Left colon (tissue), 2 donors: ENCODE measurements at places on chromosomes 3 and 15. TPM values are rescaled to one million over a fixed set of nuclear protein-coding genes. Genes with fewer than 3 reads are reported as not detected.

- DNase-seq = no peak
Observed at GRCh38 chr3:57818772-57819171, 62.7 kb downstream of the SLMAP start.

- no peak for DNase-seq
Observed at GRCh38 chr15:25742041-25742730, 120.9 kb downstream of the ATP10A start.

DNA sequence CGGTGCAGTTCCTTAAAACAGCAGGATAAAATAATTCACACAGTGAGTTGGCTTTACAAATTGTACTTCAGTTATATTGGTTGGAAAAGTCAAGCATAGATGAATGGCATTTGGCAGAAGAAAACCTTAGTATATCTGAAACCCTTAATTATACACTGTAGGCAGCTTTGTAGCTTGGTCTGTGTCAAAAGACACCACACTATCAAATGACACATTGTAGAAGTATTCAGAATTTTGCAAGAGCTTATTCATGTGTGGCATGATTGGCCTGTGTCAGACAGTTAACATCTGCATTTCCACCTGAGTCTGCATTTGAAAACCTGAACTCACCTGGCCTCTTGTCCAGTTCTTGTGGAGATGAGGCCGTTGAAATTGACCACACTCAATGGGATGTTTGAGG lies 13.8 kb downstream of the TMEM266 start:
- no peak for DNase-seq

Gene PP2D1
- not detected for total RNA-seq

Gene STARD5
- 32.7 TPM for total RNA-seq

DNA sequence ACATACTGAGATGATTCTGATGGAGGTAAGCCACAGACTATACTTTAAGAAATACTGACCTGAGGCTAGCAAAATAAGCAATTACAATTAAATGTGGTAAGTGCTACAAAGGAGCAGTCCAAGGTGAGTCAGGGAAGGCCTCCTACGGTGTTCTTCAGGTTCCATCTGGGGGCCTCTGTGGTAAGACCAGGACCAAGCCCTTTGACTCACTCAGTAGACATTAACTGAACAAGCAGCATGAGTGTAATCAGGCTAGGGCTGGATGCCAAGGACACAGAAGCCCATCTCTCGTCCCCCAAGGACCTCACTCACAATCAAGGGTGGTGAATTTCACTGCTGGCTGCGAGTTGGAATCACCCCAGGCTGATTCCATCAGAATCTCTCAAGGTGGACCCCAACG lies 37.3 kb downstream of the DZIP1L start:
- no peak for DNase-seq

DNA sequence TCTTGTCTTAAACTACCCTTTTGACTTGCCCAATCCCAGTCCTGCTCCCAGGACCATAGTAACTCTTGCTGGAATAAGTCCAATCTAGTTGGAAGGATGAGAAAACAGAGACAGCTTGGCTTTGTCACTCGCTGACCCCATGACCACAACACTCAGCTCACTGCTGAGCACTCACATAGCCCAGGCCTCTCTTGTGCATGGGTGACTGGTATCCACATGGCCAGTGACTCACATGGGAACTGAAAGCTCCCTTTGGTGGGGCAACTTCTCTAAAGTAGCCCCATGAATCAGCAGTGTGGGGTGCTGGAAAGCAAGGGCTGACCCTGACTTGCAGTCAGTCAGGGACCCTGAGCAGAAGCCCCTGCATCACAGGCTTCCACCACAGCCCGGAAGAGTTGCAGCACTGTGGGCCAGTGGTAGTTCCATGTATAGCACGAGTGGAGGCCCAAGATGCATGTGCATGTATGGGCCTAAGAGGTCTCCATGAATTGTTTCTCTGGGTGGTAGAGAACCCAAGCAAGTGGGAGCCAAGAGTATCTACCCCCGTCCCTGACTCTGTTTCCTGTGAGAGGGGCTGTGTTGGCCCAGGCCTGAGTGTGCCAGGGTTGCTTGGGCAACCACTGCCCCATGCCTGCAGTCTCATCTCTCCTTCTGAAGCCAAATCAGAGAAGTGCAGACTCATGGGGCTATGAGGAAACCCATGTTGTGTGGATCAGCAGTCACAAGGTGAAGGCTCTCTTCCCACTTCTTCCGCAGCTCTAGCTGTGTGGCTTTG lies 62.1 kb upstream of the XCR1 start:
- DNase-seq = peak; percentile 65

Gene GOLGA6L10
- 0.17 TPM for total RNA-seq

- no peak for DNase-seq
Observed at GRCh38 chr3:71131375-71132314, 451.9 kb downstream of the FOXP1 start.

DNA sequence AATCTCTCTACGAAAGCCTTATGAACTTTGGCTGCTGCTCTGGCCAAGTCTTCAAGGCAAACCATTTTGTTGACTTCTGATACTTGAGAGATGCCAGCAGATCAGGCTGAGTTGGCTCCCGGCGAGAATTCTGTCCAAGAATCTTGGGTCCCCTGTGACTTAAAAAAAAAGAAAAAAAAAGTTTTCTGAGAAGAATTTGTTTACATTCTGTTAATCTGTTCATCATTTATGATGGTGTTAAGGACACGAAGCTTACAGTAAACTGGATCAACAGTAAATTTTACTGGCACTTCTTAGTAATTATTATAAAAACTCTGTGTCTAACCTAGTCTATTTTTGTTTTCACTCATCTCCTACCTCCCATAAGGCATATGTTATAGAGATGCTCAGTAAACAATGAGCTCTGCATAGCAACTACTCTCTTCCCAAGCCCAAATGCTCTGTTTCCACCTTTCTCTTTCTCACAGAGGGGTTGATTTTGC lies 320.9 kb upstream of the RASGRP1 start:
- no peak for DNase-seq

GRCh38 chr15:59688423-59688781 lies 718 bp downstream of the BNIP2 start:
- no peak for DNase-seq

DNA sequence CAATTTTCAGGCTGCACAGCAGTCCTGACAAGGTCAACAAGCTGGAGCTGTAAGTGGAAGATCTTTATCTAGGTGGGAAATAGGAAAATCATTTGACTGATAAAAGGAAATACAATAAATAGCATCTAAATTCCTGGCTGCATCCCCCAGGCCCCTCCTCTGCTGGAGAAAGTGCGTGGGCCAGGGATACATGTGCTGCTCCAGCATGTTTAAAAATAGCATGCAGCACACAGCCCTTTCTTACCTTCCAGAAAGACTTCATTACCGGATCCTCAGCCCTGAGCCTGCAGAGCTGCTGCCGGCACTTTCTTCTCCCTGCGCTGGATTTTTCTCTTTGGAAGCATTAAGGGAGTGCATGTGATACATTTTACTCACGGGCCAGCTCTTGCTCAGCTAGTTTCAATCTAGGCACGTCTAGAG lies 77.3 kb downstream of the HMG20A start:
- DNase-seq = no peak

- no peak for DNase-seq
Observed at GRCh38 chr3:13229273-13229949, 156.2 kb upstream of the IQSEC1 start.

Gene RARB
- total RNA-seq = 1.2 TPM

Gene PLA2G4E
- total RNA-seq = not detected

Gene PATL2
- 4.5 TPM for total RNA-seq

Gene KCNH8
- 0.92 TPM for total RNA-seq

Gene ALS2CL
- total RNA-seq = 58.9 TPM

GRCh38 chr3:194494951-194495374 lies 8.2 kb upstream of the ATP13A3 start:
- DNase-seq = no peak

Gene GOLGA8J
- total RNA-seq = not detected

GRCh38 chr15:81520480-81520879 lies 146.5 kb upstream of the TMC3 start:
- DNase-seq = no peak

DNA sequence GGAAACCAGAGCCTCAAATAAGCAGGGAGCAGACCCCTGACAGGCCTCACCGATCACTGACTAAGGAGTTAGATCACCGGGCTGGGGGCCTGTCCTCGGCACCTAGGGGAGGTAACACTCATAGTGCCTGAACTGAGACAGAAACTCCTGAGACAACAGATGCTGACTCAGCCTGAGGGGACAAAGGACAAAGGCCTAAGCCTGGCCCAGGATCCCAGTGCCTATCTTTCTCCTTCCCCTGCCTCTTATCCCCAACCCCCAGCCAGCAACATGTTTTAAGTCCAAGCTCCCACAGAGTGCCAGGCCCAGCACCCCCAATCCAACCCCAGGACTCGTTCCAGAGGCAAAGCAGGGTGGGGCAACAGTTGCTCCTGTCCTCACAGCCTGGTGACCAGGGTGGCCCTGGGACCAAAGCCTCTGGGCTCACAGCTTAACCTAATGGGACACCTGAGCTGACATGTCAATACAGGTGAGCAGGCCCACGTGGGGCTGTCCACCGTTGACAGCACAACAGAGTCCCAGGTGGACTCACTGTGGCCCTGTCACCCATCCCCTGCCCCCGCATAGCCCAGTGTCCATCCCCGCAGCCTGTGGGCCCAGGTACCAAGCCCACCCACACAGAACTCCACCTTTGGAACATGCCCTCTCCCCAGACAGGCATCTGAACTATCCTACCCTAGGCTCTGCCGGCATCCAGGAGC lies 37.4 kb downstream of the ADCY5 start:
- no peak for DNase-seq

DNA sequence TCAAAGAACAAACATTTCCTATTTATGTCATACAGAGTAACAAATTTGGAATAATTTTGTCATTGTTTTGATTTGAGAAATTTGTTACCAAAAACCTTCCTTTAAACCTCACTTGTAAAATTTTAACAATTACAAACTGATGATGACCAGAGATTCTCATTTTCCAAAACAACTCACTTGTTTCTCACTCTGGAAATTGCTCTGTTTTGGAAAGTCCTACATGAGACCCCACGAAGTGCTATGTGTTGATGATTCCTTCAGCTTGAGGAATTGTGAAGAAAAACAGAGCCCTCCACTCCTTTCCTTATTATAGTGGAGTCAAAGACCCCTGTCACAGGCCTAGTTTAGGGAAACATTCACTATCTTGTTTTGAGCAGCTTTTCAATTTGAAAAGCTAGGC lies 157.6 kb upstream of the RASGRP1 start:
- DNase-seq = no peak

DNA sequence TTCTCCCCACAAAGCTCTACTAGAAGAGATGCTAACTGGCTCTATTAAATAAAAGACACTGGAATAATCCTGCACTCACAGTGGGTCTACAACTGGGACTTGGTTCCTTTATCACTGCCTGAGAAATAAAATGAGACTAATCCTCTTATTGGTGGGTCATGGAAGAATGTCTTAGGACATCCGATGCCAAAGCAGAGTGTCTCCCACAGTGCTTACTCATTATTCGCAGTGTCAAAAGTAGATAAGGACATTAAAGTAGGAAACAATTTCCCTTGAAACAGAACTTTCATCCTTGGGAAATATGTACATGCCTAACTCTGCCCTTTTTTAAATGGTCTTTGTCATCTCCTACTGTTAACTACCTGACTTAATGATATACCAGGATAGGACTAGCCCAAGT lies 71.5 kb downstream of the GSK3B start:
- DNase-seq = no peak

- DNase-seq = no peak
Observed at GRCh38 chr3:141181819-141182218, 49.8 kb upstream of the PXYLP1 start.

Gene ZDHHC23
- 48.3 TPM for total RNA-seq

Gene DNASE1L3
- 1.2 TPM for total RNA-seq

- no peak for DNase-seq
Observed at GRCh38 chr15:58513726-58514336, 82.0 kb downstream of the LIPC start.

DNA sequence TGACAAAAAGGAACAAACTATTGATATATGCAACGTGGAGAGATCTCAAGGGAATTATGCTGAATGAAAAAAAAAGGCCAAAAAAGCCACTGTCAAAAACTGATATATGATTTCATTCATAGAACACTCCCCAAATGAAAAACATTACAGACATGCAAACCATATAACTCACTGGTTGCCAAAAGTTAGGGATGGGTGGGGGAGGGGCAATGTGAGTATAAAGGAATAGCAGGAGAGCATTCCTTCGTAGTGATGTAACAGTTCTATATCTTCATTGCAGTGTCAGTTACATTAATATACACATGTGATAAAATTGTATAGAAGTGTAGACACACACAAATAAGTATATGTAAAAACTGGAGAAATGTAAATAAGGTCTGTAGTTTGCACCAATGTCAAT lies 12.2 kb downstream of the GBE1 start:
- DNase-seq = no peak

GRCh38 chr15:51342227-51342999 lies 958 bp downstream of the GLDN start:
- no peak for DNase-seq

DNA sequence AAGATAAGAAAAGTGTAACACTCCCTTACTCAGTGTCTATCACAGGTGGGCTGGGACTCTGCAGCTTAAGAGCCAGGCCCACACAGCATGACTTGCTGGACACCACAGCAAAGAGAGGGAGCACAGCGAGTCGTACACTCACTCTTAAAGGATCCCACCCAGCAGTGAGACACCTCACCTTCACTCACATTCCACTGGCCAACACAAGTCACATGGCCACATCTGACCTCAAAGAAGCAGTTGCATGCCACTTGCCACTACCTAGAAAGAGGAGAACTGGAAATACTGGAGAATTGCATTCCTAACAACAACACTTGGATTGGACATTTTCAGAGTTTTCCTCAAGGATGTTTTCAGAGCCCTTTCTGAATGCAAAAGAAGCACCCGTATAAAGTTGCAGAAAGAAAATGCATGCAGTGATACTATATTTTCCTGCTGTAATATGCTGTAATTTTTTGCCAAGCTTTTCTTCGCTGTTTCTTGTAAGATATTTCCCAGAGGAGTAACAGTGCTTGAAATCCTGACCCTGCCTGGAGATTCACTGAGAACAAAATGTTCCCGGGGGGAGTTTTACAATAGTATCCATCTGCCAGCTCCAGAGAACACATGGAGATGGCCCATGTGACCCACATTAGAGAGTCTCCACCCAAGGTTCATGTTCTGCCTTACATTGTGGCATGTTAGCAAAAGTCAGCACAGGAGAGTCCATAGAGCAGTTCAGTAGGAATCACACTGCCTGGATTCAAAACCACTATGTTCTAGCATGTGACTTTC lies 42.2 kb downstream of the TRIM42 start:
- no peak for DNase-seq

- no peak for DNase-seq
Observed at GRCh38 chr15:43292375-43293078, 25.8 kb upstream of the TGM5 start.

- DNase-seq = peak; percentile 59
Observed at GRCh38 chr3:102979682-102980354, 545.0 kb downstream of the ZPLD1 start.

Gene ZNF501
- 2.6 TPM for total RNA-seq
